ENCODE measurements at places on chromosomes 13 and 19. TPM values are rescaled to one million over a fixed set of nuclear protein-coding genes. Genes with fewer than 3 reads are reported as not detected.

GRCh38 chr19:33357556-33357955, 16.0 kb upstream of the CEBPG start:
- DNase-seq, result no peak

GRCh38 chr13:79851318-79851717, 370.4 kb downstream of the NDFIP2 start:
- peak; percentile 12 for DNase-seq

DNA sequence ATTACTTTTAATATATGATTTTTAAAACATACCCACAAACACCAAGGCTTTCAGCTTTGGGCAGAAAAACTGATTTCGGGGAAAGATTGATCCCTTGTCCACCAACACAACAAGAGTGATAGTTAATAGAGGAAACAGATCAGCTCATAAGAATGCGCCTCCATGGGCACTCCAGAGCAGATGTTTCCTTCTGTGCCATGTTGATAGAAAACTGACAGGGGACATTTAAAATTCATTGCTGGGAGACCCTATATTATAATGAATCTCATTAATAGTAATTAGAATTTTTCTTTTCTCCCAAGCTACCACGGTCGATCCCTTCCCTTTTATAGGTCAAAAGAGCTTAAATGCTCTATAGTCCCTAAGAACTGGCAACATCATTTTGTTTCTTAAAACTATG, 431.2 kb downstream of the IRS2 start:
- no peak for DNase-seq

DNA sequence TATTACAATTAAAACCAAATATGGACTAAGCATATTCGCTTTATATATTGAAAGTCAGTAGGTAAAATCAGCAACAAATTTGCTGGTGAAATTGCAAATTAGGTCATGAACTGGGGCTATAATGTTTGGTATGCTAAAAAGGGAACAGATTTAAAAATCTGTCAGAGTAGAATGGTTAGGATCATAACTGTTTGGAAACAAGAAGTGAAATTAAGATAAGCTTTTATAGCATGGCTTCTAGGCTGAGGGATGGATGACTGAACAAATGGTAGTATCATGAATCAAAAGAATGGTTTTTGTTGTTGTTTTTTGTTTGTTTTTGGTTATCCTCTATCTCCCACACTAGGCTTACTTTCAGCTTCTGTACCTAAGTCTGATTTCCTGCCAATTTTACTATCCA, 1090.4 kb downstream of the PCDH9 start:
- DNase-seq, result no peak

DNA sequence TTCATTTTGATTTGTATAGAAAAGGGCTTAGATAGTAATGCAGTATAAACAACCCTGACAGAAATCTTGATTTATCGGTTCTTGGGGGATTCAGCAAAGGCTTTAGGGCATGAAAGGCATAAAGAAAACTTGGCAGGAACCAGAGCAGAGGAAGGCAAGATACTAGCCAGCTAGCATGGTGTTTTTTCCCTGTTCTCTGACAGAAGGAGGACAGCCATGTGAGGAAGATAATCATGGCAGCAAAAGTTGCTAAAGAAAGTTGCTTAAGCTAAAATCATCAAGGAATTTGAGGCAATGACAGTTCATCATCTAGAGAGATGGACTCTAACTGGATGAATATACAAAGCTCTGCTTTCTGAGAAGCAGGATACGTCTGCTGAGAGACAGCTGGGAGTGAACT, 294.1 kb downstream of the KCNRG start:
- DNase-seq, result no peak

DNA sequence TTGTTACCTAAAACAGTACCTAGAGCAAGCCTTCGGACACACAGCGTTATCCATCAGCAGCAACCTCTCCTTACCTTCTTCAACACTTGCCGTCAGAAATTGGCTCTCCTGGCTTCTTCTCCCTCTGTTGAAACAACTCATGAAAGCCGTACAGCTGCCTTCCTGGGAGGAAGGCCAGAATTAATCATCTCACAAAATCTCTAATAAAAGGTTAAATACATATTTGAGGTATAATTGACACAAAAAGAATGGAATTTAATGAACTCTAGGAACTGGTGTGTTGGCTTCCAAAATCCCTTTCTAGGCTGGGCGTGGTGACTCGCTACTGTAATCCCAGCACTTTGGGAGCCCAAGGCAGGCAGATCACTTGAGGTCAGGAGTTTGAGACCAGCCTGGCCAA, 37.3 kb upstream of the GTF2F2 start:
- DNase-seq, result no peak

GRCh38 chr19:42420055-42420544, 7.1 kb downstream of the LIPE start:
- DNase-seq, result peak; percentile 99

- no peak for DNase-seq
Observed at GRCh38 chr13:111336666-111337065, 16.2 kb downstream of the TEX29 start.

- no peak for DNase-seq
Observed at GRCh38 chr13:55090612-55091011, 2050.1 kb upstream of the PRR20A start.

DNA sequence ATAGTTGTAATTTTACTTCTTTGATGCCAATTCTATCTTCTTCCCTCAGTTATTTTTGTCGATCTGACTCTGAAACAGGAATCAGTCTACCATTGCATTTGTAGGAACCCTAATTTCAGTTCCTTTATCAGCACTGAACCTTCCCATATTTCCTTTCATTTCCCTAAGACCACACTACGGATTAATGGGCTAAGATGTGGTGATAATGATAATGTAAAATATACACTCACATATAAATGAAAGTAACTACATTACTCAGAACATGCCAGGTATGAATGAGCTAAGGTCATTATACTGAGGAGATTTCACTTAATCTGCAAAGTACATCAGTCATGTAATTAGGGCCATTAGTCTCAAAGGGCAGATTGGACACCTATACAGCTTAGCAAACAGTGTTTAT, 60.2 kb upstream of the RFC3 start:
- DNase-seq, result no peak

GRCh38 chr19:29515706-29516357, 10.0 kb upstream of the VSTM2B start:
- no peak for DNase-seq

- DNase-seq, result no peak
Observed at GRCh38 chr19:41203371-41203770, 10.4 kb downstream of the CYP2S1 start.

- no peak for DNase-seq
Observed at GRCh38 chr19:15432018-15432494, 13.3 kb upstream of the AKAP8L start.

GRCh38 chr19:38079926-38080380, 144.1 kb downstream of the DPF1 start:
- peak; percentile 73 for DNase-seq

- no peak for DNase-seq
Observed at GRCh38 chr13:92830821-92831220, 395.8 kb upstream of the GPC6 start.

- DNase-seq, result peak; percentile 60
Observed at GRCh38 chr13:73341748-73342147, 282.9 kb downstream of the KLF5 start.

DNA sequence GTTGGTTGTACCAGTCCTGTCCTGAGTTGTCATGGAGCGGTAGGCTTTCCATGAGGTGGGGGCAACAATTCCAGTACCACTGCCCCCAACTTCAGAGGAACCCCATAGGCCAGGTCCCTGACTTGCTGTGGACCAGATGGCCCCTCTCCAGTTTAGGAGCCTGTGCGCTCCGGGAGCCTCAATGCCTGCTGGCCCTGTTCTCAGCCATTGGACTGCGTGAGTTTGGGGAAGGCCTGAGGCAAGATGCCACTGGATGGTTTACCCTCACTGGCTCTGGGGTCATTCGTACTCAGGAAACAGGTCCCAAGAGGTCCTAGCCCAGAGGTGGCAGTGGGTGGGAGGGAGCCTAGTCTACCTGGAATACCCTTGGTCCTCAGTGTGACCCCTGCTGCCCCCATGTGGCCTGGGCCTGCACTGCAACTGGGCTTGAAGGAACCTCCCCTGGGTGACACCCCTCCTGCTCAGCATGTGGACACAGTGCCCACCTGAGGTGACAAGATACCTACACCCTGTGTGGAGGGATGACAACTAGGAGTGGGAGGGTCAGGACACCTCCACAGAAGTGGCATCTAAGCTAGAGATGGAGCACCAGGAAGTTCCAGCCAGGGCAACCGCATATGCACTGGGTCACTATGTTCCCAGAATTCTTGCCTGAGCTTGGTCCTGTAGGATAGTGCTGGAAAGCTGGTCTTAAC, 6.0 kb upstream of the PRR19 start:
- peak; percentile 64 for DNase-seq

GRCh38 chr13:30156826-30157615, 150.3 kb downstream of the KATNAL1 start:
- no peak for DNase-seq

- no peak for DNase-seq
Observed at GRCh38 chr13:109403012-109403421, 383.4 kb downstream of the IRS2 start.

DNA sequence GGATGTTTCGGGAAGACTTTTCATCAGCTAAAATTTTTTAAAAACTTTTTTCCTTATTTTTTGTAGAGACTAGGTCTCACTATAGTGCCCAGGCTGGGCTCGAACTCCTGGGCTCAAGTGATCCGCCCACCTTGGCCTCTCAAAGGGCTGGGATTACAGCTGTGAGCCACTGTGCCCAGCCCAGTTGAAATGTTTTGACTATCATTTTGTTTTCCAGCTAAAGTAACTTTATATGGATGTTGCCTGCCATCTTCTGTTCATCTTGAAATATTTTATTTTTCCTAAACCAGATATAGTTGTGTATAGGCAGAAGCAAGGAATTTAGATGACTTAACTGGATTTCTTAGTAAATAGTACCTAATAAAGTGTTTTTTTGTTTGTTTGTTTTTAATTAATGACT, 7.0 kb downstream of the CAB39L start:
- DNase-seq, result peak; percentile 33

GRCh38 chr19:29042450-29042849, 170.5 kb downstream of the UQCRFS1 start:
- DNase-seq, result no peak

- no peak for DNase-seq
Observed at GRCh38 chr19:32317086-32317485, 28.3 kb upstream of the ZNF507 start.

DNA sequence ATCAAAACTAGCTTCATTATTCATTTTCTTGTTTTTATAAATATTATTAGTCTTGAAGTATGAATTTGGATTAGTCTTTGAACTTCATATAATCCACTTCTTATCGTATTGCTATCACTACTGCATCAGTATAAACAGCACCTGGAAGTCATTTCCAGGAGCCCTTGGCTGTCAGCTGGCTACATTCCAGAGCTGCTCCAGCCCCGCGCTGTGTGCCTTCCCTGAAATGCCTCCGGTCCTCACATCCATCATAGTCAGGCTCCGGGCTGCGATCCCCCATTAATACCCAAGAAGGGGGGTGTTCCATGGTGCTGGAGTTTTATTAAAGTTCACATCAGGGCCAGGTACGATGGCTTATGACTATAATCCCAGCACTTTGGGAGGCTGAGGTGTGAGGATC, 124.3 kb upstream of the GJB6 start:
- no peak for DNase-seq

DNA sequence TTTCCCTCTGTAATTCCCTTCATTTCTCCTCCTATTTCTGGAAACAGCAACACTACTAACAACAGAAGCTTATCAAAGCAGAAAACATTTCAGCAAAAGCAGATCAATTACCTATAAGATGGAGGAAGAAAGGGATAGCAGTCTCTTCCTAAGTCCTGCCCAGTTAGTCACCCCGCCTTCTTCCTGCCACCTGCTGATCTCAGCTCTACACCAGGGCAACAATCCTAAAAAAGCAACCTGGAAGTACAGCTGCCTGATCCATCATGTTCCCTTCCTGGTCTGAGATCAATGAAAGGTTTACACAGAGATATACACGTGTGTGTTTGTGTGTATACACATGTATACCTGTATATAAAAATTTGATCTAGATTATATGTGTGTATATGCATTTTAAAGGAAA, 59.4 kb downstream of the TSC22D1 start:
- DNase-seq, result peak; percentile 21

DNA sequence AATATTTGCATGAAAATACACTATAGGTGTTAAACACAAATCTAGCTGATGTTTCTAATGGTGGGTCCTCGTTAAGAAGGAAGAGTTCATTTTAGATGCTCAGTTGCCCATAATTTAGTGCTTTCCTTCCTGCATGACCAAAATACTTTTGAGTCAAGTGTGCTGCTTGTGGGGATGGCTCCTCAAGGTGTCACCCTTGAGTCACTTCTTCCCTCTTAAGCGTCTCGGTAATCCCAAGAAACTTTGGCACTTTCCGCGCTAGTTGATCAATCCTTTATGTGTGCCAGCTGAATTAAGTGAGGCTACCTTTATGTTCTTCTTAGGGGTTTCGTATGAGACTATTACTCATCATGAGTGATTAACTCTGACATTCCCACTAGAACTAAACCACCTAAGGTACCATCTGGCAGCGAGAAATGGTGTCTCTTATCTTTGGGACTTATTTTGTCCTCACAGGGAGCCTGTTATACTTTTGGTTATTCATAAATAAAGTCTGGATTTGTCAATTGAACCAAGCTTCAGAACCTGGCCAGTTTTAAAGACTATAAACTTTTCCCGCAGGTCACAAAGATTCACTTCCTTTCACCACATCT, 106.8 kb downstream of the NHLRC3 start:
- peak; percentile 70 for DNase-seq

- DNase-seq, result no peak
Observed at GRCh38 chr19:33690378-33691029, 68.8 kb downstream of the CHST8 start.

DNA sequence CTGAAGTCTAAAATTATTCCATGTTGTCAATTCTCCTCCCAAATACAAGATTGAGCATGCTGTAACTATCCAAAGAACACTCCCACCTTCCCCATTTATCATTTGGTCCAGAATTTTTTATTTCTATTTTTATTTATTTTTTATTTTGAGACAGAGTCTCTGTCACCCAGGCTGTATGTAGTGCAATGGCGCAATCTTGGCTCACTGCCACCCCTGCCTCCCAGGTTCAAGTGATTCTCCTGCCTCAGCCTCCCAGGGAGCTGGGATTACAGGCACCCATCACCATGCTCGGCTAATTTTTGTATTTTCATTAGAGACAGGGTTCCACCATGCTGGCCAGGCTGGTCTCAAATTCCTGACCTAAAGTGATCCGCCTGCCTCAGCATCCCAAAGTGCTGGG, 306.8 kb downstream of the KLF12 start:
- DNase-seq, result no peak

GRCh38 chr13:33331962-33332361, 46.4 kb upstream of the STARD13 start:
- DNase-seq, result no peak

GRCh38 chr13:75161804-75162203, 320.2 kb downstream of the TBC1D4 start:
- no peak for DNase-seq

Gene ZNF85
- total RNA-seq, result 1.3 TPM

Gene GMIP
- total RNA-seq, result 3.2 TPM

Gene RASAL3
- not detected for total RNA-seq

Gene GRK1
- not detected for total RNA-seq

Gene MBD3L2
- total RNA-seq, result not detected

Gene PDE4A
- 0.26 TPM for total RNA-seq

Gene XAB2
- 23.4 TPM for total RNA-seq

Gene ADGRE3
- total RNA-seq, result not detected

Gene CEACAM5
- 11.6 TPM for total RNA-seq

Gene AZU1
- total RNA-seq, result not detected
